H7 (cell line): ENCODE measurements at places on chromosomes 1 and 21.

DNA sequence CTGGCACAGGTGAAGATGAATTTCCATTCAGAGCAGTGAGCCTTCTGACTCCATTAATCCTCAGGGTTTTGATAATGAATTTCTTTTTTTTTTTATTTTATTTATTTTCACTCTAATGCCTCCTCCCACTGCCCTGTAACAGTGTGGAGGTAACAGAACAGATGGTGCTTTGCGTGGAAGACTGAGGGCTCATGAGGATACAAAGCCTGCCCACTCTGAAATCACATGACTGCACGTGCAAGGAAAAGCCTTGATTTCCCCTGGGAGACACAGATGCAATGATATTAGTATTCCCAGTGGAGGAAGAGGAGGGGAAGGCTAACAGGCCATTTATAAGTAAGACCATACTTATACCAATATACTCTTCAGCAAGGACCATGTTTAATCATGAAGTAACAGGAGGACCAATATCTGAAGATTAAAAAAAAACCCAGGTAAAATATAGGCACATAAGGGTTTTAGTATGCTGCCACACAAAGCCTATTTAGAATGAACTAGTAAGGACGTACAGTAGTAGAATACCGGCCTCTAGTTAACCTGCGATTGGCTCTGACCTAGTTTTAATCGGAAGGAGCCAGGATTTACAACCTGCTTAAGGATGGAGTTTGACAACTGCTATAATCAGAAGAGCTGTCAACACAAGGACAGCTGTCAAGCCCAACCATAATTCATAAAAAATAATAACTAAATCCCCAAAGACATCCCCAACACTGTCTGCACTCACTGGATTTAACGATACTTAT is 69.6 kb downstream of the LHX4 start:
- DNase-seq, result no peak

GRCh38 chr1:77511440-77511840 is 171.0 kb downstream of the ZZZ3 start:
- no peak for DNase-seq

DNA sequence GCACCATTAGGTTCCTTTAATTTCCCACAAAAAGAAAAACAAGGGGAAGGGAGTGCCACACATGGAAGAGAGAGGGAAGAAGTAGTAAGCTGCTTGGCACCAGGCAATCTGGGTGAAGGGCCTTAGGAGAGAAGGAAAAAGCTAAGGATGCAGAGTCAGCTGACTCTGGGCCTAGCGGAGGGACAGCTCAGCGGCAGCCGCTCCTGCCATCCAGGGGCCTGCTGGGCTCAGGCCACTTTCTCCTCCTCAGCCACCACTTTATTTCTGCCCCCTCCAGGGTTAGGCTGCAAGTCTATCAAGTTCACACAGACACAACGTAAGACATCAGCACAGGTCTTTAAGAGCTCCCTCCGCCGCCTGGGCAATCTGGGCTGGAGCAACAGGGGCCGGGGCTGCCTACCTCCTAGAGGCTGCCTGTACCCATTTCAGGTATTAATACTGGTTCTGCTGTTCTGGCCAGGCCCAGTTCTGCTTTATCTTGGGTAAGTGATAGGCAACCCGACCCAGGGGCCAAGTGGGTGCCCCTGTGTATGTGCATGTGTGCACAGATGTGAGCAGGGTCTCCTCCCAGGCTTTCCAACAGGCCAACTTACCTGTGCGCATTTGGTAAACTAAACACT is 53.6 kb downstream of the SLC45A1 start:
- peak; percentile 58 for DNase-seq

DNA sequence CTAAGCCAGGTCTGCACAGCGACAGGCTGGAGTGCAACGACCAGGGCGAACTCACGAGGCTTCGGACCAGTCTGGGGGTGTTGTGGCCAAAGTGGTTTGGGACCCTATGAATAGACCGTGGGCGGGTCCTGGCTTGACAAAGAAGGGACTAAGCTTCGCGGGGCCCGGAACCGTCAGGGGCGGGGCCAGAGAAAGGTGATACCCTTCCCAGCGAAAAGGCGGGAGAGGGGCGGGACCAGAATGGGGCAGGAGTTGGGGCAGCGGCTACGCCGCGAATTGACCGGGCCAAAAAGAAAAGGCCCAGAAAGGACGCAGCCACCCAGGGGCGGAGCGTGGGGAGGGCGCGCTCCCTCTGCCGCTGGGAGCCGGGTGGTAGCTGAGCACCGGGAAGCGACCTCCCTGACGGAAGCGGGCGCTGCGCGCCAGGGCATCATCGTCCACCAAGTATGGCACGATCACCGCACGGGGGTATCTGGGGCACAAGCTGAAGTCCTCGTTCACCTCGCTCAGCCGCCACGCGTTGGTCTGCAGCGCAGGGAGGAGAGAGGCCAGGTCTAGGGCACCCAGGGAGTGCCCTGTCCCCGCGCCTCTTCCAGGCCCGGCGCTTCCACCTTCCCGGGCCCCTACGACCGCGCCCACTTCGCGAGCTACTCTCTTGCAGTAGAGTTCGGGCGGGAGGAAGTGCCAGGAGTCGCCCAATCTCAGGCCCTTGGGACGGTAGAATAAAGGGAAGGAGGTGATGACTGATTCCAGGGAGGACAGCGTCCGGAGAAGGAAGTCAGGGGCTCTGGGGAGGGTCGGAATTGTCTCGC is 6.7 kb upstream of the FAM167B start:
- peak; percentile 97 for DNase-seq

GRCh38 chr1:183920651-183921050 is 115.7 kb downstream of the RGL1 start:
- no peak for DNase-seq

GRCh38 chr1:58939146-58939545 is 155.3 kb upstream of the JUN start:
- no peak for DNase-seq

DNA sequence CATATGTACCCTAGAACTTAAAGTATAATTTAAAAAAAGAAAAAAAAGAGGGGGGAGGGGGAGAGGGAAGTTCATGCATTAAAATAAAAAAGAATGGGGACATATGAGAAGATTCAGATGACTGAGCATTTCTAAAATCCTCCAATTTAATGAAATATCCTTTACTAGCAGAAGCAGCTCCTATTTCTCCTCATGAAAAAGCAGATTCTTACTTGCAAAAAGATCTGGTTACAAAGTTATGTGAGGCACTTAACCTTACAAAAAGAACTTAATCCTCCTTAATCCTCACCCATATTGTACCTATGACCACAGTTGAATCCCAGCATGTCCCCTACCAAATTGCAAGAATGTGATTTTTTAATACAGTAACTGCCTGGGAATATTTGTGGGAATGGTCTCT is 298.5 kb downstream of the SRGAP2C start:
- no peak for DNase-seq

DNA sequence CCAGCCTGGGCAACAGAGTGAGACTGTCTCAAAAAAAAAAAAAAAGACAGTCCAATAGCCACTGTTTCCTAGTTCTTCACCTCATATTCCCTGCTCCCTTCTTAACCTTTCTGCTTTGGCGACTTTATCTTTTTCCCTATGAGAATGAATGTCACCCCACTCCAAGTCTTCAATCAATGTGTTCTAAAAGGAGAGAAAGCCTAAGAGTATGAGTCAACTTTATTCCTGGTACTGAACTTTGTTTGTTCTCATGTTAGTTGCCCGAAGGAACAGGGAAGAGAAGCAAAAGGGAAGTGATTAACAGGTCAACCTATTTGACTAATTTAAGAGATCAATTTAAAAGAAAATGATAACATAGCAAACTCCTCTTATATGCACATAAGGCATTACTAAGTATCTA is 39.9 kb upstream of the SLC16A1 start:
- DNase-seq, result no peak

- peak; percentile 79 for DNase-seq
These were observed 115.6 kb upstream of the SLC45A1 start for GRCh38 chr1:8202182-8202905.

GRCh38 chr1:205359771-205360565 is 3.2 kb upstream of the KLHDC8A start:
- no peak for DNase-seq

GRCh38 chr1:89922911-89923310 is 72.0 kb upstream of the ZNF326 start:
- no peak for DNase-seq

DNA sequence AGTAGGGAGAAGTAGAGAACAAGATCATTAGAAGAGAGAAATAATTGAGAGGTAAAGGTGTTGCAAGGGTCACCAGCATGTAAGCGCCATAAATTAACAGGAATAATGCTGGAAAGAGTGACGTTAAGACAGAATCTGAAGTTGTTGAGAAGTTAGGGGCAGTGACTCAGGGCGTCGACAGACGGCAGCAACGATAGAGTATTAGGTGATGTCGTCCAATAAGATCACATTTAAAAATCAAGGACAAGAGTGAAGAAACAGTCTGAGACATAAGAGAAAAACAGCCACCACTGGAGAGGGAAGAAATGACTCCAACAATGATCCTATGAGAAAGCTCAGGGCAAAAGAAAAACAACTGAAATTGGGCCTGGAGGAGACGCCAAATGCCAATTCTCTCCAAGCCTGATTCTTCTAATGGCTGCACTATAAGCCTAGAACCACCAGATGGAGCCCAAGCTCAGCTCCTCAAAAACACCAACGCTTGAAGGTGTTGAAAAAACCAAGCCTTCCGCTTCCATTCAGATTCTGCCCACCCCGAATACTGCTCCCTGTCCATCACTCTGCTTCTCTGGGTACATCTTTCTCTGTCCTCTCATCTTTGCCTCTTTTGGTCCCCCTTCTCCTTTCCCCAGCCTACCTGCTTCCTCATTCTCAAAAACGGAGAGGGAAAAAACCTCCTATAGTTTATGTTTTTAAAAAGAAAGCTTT is 70.0 kb downstream of the LUZP1 start:
- DNase-seq, result peak; percentile 71

GRCh38 chr1:226870401-226871279 is at the start of gene PSEN2:
TSS of gene PSEN2 (plus strand) at chr1:226870616. CDS start at chr1:226881908, 11,292 bp downstream.
- DNase-seq, result peak; percentile 93

- peak; percentile 50 for DNase-seq
These were observed 8.4 kb downstream of the ZBTB7B start for GRCh38 chr1:155011004-155011416.

DNA sequence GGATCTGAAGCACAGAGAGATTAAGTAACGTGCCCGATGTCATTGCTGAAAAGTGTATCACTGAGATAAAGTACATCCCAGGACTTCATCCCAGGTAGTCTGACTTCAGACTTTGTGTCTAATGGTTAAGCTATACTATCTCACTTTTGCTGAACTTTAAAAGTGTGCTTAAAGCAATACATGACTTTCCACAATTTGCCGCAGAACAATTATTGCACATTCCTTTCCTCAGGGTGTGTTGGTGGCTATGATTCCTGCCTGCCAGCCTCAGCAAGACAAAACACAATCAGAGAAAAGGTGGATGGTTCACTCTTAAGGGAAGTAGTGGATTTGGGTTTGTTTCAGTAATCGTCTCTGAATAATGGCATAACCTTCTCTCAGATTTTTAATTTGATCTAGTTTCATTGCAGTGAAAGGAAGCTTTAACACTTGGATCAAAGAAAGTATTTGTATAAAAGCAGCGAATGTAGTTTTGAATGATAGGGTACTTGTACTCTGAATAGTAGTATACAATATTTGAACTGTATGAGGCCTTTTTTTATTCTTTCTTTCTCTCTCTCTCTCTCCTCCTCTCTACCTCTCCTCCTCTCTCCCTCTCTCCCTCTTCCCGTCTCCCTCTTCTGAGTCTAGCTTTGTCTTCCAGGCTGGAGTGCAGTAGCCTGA is 47.0 kb downstream of the CNST start:
- no peak for DNase-seq

DNA sequence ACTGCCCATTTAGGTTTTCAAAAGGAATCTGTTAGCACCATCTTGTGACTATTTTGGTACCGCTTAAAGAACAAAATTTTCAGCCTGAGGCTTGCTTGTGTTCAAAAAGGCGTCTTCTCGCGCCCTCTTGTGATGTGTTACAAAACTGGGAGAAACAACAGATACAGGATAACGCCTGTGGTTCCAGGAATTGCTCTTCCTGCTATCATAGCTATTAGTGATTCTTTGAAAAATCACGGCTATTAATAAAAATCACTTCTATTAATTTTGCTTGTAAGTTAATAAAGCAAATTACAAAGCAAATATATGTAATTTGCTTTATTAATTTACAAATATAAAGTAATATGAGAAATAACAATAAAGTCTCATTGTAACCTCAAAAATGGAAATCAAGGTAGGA is 82.2 kb upstream of the ABCD3 start:
- DNase-seq, result peak; percentile 22

DNA sequence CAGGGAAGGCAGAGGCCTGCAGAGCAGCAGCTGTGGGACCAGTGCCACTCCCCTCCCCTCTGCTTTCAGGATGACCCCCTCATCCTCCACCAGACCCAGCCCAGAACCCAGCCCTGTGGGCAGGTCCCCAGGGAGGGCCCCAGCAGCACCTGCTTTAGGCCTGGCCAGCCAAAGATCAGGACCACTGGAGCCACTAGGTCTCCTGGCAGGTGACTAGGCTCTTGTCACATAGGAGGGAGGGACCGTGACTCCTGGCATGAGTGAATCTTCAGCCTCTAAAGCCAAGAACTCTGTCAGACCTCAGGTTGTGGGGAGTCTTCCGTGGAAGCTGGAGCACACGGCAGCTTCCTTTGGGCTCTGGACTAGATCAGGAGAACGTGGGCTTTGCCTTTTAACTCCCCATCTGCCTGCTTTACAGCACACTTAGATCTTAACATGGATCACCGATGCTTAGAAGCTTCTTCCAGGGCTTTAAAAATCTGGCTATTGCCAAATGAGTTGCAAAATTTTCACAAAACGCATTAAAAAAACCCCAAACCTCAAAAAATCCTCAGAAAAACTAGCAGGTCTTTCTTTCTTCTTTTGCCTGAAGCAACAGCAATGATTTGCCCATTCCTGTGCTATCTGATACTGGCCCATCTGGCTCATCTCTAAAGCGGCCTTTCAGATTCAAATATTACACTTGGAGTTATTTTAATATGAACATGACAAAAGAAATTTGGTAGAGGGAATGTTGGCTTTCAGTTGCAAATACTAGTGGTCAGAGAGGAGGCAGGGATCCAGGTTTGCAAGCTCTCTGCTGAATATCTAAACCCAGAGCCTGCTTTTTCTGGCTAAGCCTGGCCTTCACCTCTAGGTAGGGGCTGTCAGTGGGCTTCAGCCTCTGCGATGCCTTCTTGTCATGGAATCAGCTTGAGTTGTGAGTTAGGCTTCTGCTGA is 235.2 kb downstream of the SDCCAG8 start:
- DNase-seq, result peak; percentile 87
